ENCODE measurements at places on chromosomes 5 and 9.

DNA sequence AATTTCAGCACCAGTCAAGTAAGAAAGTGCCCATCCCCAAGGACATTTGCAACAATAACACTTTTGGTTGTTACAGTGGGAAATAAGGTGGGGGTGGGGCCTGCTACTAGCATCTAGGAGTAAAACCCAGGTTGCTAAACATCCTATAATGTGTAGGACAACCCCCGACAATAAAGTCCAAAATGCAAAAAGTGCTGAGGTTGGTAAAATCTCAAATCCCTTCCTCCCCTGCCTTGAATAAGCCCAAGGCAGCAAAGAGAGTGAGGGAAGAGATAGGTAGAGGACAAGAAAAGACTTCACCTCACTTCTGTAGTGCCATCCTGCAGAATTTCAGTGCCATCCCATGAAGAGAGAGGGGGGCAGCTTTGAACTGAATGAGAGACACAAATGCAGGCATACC, 117.5 kb upstream of the NIPBL start:
- no peak for DNase-seq

GRCh38 chr9:97990259-97990658, 7.1 kb downstream of the ANP32B start:
- DNase-seq = no peak

GRCh38 chr9:85061969-85062368, 392.4 kb downstream of the NTRK2 start:
- DNase-seq = no peak

DNA sequence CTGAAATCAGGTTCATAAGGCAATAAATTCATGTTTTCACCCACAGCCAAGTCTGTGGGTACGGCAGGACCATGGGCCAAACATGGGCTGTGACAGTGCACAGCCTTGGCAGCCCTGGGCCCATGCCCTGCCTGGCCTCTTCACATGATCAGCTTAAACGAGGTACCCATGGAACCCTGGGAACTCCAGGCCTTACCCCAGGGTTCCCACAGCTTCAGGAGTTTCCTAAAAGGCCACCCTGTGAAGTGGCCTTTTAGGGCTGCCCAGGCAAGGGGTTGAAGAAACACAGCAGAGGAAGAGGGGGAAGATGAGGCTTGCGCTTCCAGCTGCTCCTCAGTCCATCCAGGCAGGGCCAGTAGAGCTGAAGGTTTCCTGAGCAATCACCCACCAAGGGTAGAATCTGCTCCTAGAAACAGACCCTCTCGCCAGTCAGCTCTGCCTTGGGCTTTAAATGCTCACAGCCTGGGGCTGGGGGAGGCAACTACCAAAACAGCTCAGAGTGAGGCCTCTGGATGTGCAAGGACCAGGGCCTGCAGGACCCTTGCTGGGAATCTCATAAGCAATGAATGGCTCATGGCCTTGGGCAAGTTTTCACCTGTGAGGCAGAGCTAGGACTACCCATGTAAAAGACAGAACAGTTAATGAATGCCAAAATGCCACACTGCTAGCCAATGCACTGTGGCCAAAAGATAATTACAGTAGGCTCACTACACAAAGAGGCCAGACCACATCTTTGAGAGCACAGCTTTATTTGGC, 79.3 kb upstream of the LRRTM2 start:
- no peak for DNase-seq

Measured in midbrain (tissue), 1 donor.